ENCODE measurements at places on chromosomes 5 and 9.

DNA sequence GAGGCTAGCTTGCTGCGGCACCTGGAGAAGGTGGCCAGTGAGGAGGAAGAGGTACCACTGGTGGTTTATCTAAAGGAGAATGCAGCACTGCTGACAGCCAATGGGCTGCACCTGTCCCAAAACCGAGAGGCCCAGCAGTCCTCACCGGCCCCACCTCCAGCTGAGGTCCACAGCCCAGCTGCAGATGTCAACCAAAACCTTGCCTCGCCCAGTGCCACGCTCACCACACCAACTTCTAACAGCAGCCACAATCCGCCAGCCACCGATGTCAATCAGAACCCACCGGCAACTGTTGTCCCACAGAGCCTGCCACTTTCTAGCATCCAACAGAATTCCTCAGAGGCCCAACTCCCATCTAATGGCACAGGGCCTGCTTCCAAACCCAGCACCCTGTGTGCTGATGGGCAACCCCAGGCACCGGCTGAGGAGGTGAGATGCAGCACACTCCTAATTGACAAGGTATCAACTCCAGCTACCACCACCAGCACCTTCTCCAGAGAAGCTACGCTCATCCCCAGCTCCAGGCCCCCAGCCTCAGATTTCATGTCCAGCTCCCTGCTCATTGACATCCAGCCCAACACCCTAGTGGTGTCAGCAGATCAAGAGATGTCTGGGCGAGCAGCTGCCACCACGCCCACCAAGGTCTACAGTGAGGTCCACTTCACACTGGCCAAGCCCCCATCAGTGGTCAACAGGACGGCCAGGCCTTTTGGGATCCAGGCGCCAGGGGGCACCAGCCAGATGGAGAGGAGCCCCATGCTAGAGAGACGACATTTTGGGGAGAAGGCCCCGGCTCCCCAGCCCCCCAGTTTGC lies 8.0 kb downstream of the SYNPO start:
- no peak for DNase-seq

GRCh38 chr9:88076286-88077070 lies 61.8 kb downstream of the SPATA31C2 start:
- no peak for DNase-seq

DNA sequence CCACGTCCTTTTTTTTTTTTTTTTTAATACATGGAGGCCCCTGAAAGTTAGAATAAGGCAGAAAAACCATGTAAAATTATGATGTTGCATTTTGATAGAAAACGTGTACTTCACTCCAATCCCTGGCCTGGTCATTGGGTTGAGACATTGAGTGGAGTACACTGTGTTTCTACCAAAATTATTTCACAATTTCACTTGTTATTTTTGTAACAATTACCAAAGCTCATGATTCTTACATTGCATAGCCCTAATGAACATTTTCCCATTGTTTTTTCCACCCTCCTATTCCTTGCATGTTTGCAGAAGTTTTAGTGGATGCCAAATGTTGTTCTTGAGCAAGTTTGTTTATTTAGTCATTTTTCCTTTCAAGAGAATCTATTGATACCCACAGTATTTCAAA lies 21.9 kb downstream of the MAMDC2 start:
- DNase-seq, result no peak

- no peak for DNase-seq
These were observed 171.7 kb downstream of the AUH start for GRCh38 chr9:91190062-91190461.

DNA sequence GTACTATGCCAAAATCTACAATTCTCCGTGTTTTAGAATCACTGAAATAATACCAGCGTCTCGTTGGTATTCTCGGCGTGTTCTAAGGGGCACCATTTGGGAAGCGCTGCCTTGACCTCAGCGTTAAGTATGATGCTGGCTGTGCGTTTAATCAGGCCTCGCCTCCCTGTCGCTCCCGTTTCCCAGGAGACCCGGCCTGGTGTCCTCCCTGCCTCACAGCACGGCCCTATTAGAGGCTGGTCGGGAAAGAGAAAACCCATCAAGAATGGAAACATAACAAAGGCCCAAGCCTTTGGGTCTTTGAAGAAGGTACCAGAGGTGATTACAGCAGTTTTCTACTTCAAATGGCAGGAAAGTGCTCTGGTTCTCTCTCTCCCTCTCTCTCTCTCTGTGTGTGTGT lies 30.0 kb downstream of the GFPT2 start:
- DNase-seq, result no peak

DNA sequence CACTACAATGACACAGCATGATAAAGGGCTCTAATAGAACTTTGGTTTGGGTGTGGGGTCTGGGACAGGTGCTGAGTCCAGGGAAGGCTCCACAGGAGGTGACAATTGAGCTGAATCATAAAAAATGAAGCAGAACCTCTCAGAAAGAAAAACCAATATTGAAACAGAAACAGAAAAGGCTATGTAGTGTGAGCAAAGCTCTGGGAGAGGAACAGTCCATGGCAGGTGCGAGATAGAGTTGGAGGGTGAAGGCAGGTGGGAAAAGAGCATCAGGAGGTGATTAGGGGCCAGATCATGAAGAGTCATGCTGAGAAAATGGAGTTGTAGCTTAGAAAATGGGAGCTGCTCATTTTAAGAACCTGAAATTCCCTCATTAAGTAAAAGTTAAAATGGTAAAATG lies 164.9 kb downstream of the KCTD16 start:
- DNase-seq, result no peak
